A172 (cell line): ENCODE measurements at places on chromosomes 4 and X. TPM values are rescaled to one million over a fixed set of nuclear protein-coding genes. Genes with fewer than 3 reads are reported as not detected.
A peak's percentile ranks its signal among the peaks of the same experiment; 100 is the strongest.

- DNase-seq: no peak
Observed at GRCh38 chr4:77169481-77169880, 12.5 kb downstream of the CCNG2 start.

DNA sequence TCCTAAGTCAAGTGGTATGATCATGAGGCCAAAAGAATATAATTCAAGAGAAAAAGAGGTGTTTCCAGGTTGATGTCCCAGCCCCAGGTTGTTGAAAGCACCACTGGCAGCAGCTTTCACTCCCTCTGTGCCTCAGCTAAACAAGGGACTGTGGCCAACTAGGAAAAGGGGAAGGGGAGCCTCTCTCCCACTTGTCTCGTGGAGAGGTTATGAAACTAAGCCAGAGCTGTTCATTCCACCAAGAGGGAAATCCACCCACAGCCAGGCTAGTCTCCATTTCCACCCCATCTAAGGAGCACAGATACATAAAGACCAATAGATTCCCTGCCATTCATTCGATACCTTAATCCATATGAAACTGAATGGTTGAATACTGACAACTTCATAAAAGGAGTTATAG, 8.1 kb downstream of the ANXA5 start:
- no peak for DNase-seq

- no peak for DNase-seq
Observed at GRCh38 chr4:1839282-1839681, 16.7 kb downstream of the LETM1 start.

Gene IL21
- not detected in 2 replicates for total RNA-seq

Gene RAB33A
- total RNA-seq: not detected in 2 replicates

Gene ATP6AP1
- 132 and 137 TPM in 2 replicates for total RNA-seq

DNA sequence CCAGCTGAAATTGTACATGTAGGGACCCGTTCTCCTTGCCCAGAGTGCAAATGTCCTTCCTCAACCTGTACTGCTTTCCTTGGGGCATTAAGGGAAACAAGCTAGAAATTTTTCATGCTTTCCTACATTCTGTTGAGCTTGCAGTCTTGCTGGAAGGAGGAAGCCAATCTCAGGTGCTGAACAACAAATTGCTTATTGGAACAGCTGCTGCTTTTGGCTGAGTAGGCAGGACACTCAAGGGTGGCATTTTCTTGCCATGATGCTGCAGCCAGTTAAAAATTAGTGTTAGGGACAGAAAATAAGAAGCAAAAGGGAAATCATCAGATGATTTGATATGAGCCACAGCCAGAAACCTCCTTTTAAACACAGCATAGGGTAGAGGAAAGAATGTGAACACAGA, 223.7 kb downstream of the QDPR start:
- no peak for DNase-seq

Gene GPRASP2
- total RNA-seq: 10.2 and 12.2 TPM in 2 replicates

GRCh38 chr4:124061413-124061812, 651.1 kb downstream of the ANKRD50 start:
- DNase-seq: peak; percentile 11
